Cardiac fibroblast (primary cell): ENCODE measurements at places on chromosomes 6 and 20.

DNA sequence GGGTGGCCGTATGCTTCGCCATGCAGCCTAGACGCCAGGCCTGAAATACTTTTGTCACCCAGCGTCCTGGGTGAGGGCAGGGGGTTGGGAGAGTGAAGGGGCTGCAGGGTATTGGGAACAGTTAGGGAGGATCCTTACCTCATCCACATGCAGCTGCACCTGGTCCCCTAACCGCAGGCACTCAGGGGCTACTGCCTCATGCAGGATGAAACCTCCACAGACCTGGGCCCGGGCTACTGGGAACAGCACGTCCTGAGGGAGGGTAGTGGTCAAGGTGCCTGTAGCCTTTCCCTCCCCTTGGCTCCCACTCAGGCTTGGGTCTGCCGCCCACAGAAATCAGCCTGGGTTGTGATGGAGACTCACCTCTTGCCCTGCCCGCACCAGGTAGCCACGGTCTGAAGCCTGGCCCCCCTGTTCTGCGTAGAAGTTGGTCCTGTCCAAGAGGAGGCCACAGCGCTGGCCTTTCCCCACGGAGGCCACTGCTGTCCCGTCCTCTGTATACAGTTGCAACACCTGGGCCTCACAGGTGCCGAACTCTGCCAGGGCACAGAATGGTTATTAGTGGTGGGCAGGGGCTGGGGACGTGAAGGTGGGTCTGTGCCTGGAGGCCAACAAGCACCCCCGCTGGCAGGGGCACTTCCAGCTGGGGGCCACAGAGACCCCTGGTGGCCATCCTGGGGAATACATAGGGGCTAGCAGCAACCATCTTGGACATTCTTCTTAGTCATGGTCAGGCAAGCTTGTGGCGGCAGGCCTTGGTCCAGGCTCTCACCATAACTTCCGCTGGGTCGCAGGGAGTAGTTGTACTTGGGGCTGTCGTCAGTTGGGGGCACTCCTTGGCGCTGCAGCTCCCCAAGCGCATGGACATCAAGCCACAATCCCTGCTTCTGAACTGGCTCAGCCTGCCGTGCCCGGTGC is 8.6 kb downstream of the AARS2 start:
- peak; percentile 54 for DNase-seq

DNA sequence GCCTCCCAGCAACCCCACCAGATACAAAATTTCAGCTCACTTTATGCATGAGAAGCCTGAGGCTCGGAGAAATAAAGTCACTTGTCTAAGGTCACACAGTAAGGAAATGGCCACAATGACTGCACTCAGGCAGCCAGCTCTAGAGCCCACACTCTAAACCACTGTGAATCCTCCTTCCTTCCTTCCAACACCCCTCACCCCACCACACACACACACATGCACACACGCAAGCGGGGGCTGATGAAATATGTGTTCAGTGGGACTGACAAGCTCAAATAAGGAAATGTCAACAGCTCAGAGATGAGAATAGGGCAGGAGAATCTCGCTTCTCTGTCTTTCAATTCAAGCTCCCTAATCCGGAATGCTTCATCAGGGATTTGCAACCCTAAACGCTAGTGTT is 6.0 kb upstream of the BPIFA1 start:
- DNase-seq: no peak

DNA sequence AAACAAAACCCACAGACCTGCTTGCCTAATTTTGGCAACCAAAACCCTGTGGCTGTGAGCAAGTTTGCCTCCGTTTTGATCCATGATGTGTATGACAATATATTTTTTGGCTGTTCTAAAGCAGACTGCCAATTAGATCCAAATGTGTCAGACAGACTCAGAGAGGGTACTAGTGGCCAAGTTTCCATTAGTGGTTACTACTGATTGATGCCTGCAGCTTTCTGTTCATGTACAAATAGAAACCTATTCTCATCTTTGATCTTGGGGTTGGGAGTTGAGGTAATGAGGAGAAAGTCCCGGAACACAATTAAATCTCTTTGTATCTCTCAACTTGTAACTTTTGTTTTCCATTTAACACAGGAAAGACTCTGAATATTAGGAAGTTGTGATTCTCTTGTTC is 100.9 kb downstream of the RNF144B start:
- DNase-seq: no peak

- DNase-seq: no peak
These were observed 3.8 kb downstream of the HLA-DMA start for GRCh38 chr6:32949113-32949512.

GRCh38 chr20:8780915-8781314 is 288.0 kb upstream of the PLCB4 start:
- DNase-seq: no peak

DNA sequence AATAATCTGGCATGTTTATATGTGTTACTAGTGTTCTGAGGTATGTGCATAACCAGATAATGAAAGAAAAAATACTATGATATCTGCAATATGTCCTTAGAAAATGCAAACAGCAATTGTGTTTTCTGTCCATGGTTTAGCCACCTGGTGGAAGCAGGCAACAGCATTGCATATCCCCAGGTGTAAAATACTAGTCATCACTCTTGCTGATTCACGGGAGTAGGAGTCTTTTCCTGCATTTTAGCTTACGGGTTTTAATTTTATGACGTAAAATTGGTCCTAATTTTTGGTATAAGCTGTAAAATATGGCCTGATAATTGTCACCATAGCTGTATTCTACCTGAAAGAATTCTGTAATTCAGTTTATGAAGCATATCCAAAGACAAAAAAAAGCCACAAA is 2.5 kb downstream of the RNF182 start:
- DNase-seq: no peak

- no peak for DNase-seq
These were observed 339.1 kb downstream of the UTRN start for GRCh38 chr6:144624246-144624645.

- DNase-seq: no peak
These were observed 9.3 kb downstream of the DEFB123 start for GRCh38 chr20:31449511-31450414.

GRCh38 chr20:58131551-58132142 is 96.8 kb downstream of the ANKRD60 start:
- peak; percentile 65 for DNase-seq

- DNase-seq: peak; percentile 90
These were observed 36.9 kb upstream of the TRAF3IP2 start for GRCh38 chr6:111642463-111643158.

DNA sequence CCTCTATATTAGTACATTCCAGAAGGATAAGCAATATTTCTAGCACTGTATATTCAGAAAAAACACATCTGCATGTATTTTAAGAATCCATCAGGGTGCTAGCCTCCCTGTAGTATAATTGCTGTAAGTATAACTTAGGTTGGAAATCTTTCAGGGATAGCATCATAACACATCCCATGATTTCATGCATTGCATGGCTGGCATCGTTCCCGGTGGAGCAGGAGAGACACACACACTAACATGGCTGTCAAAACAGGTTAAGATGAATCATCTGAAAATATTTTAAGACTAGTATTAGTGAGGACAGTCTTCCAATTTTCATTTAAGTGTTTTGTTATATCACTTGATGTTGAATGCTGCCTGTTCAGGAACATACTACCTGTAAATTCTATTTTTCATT is 32.1 kb upstream of the CENPW start:
- peak; percentile 58 for DNase-seq

DNA sequence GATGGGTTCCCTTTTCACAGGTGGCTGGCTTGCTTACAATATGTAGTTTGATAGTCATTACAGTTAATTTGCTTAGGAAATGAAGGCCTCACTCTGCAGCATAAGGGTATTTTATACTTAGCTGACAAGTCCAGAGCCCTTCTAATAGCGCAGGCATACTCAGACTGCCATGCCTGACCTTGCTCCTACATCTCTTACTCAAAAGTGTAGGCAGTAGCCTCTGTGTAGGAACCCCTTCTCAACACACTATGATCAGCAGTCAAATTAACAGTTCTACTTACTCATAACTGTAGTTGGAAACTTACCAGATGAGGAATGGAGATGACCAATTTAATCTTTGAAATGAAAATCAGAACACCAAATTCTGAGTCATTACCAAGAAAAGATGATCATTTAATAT is 373.5 kb downstream of the TBC1D32 start:
- DNase-seq: no peak

- DNase-seq: peak; percentile 78
These were observed 16.1 kb downstream of the FBXO30 start for GRCh38 chr6:145798530-145798929.

DNA sequence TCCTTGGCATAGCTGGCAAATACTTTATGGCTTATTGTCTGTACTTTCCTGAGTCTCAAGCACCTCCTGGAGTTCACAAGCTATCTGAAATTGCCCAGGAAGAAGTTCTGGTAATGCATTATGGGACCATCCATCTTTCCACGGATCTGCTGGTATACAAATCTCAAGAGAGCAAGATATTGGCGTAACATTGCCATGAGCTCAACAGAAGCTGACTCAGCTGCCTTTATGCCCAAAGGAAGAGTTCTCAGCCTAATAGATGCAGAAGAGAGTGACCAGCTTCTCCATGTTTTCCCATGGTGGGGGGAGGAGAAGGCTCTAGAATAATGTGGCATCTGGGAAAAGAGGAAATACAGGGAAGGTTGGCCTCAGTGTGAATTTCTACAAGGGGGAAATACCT is 78.7 kb downstream of the UST start:
- no peak for DNase-seq

GRCh38 chr6:161189891-161190290 is 84.0 kb downstream of the AGPAT4 start:
- no peak for DNase-seq

DNA sequence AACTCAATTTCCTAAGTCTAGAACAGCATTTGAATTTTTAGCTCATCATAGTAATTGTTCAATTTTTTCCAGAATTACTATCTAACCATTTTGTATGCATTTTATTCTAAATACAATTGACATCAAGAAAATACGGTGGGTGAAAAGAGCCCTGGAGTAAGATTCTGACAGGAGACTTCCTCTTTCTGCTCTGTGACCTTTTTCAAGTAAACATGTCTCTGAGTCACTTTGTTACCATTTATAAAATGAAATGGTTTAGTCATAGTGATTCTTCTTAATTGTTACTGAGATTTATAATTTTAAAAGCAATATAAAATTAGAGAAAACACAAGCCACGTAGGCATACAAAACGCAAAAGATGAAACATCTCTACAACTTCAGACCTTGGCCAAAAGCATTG is 80.2 kb downstream of the PLCB1 start:
- DNase-seq: no peak

- DNase-seq: no peak
These were observed 583.7 kb downstream of the EPM2A start for GRCh38 chr6:145151624-145152023.

DNA sequence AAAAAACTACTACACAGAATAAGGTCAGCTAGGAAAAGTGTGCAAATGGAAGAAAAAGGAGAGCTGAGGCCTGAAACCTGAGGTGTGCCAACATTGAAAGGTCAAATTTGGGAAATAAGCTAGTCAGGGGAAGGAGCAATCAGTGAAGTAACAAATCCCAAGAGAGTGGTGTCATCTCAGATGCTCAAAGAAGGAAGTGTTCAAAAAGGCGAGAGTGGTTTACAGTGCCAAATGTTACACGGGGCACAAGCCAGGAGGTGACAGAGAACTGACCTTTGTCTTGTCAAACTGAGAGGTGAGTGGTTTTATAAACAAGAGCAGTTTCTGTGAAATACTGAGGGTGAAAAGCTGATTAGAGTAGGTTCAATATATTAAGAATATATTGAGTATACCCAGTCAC is 83.0 kb upstream of the TCF21 start:
- DNase-seq: no peak

DNA sequence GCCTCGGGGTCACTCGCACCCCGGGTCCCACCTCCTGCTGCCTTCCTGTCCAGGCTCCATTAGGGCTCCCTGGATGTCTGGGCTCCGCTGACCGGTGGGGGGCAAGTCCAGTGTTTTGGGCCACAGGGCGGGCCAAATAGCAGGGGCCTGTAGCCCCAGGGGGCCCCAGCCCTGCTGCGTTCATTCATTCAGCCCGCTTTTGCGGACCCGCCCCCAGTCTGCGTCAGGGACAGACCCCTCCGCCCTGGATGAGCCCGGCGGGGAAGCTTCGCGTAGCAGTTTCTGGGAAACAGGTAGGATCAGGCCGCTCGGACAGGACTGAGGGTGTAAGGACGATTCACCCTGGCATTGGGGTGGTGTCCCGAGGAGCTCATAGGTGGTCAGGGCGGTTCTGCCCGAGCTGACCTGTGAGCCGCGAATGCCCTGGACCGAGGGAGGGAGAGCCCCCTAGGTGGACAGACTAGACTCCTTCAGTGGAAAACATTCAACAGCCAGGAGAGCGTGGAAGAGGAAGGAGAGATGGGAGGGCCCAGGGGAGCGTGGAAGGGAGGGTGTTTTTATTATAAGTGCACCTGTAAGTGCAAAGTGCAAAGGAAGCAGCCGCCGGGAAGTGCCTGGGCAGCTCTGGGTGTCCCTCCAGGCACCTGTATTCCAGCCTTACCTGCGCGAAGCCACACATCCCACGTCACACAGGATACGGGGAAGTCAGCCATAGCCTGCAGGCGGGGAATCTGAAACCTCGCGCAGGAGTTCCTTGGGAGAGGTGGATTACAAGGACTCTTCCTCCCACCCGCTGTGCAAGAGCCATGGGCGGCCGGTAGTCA is 662 bp downstream of the ENTPD6 start:
- peak; percentile 19 for DNase-seq

DNA sequence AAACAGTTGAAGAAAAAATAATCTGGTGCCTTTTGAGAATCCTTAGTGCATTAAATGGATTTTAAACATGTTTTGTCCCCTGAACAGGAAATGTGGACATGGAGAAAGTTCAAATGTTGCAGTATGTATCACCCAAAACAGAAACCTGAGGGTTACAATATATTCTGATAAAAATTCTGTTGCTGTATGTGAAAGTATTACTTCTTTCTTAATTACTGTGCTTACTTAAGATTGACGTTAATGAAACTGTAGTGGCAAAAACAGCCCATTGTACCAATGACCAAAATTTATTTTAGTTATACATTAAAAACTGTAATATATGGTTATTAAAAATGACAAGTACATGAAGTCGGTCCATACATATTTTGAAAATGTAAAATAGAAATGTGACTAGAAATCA is 100.6 kb downstream of the PRDM1 start:
- no peak for DNase-seq

DNA sequence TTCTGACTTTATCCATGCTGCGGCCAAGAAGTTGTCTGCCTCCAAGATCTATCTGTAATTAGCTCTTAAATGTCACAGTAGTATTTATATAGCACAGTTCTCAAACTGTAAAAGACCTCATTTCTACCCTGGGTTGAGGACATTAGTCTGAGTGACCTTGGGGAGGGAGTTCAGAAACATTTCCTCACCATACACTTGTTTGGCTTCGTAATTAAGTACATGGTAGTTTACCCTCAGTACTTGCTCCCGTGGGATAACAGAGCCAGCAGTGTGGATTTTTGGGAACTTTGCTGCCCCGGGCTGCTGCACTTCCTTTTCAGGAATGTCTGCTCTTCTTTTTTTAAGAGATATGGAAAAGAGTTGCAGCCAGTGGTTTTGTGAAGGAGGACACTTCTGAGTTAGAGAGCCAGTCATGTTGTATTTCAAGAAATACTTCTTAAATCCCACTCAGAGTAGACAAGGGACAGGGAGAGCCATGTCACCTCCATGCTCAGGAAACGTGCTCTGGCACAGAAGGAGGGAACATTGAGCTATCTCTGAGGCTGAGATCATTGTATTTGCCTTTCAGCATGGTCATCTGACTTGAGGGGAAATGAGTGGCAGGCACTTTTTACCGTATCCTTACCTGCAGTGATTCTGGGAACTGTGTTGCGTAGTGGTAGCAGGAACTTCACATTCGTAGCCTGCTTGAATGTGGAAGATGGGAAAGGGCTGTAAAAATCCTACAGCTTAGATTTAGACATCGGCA is 33.6 kb downstream of the RPRD1B start:
- DNase-seq: no peak
